Spinal cord (tissue), 10 donors: ENCODE measurements at places on chromosomes 4 and X.
A peak's percentile ranks its signal among the peaks of the same experiment; 100 is the strongest.

GRCh38 chr4:188411805-188412204 lies 272.6 kb downstream of the TRIML1 start:
- no peak for DNase-seq

DNA sequence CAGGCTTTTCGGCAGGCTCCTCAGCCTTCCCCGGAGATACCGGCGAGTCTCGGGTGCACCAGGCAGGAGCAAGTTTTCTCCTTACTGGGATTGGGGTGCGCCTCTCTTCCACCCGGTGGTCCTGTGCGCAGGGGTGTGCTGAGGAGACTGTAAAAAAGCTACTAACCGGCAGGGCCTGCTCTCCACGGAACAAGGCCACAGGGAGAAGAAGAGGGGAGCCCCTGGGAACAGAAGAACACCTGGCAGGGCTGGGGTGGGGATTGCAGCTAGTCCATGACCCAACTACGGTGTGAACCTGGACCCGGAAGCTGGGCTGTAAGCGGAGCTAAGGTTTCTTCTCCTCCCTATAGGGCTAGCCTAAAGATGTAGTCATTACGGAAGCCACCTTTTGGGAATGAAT lies 17.7 kb upstream of the ZIC3 start:
- no peak for DNase-seq

GRCh38 chr4:8391972-8392371 lies 48.6 kb downstream of the ACOX3 start:
- DNase-seq, result no peak

DNA sequence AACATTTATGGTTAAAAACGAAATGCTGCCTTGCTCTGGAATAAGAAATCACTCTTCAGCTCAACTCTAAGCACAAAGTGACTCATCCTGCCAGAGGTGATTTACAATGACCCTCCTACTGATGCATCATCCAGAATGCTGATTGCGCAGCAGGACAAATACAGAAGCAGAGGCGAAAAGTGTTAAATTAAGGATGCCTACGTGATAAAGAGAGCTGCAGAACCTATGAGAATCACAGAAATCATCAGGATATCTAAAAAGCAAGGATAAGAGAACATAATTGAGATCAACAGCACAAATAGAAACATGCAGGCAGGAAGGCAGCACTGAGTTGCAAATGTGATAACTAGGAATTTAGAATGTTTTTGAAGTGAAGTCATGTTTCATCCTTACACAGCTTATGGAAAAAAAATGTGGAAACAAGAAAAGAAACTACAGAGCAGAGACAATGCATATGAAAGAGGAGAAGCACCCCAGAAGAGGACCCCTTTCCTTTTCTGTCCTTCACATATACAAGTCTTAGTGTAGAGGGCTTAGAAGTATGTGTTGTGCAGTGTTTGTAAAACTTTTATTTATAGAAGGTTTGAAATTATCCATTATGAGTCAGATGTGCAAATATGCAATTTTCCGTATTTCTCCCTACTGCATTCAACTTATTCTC lies 188.4 kb downstream of the SLC7A11 start:
- DNase-seq, result no peak

- DNase-seq, result no peak
Measured at GRCh38 chr4:13933191-13933590, 305.7 kb upstream of the BOD1L1 start.

DNA sequence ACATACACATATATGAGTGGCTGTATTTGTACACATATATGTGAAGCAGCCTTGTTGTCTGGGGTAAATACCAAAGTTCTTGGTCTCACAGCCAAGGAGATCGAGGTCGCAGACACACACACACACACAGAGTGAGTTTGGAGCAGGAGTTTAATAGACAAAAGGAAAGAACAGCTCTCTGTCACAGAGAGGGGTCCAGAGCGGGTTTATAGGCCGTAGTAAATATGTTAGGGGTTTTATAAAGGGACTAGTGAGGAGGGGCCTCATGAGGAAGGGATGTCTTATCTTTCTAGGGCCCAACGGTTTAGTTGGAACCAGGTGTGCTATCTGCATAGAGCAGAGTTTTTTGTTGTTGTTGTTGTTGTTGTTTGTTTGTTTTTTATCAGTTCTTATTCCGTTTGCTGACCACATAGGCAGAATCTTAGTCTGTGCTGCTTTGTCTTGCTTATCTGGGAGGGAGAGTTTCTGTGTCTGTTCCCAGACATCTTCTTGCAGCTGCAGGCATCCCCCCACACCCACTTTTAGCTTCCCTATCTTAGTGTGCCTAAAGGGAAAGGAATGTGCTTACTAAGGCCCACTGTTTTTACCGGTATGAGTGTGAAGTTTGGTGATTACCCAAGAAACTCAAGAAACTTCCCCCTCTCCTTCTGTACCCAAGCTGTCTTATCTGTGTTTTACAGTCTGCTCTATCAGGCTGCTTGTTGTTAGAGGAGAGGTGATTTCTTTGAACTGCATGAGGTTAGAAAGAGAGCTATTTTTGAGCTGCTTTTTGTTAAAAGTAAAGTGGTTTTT lies 91.9 kb downstream of the TENT5D start:
- no peak for DNase-seq

DNA sequence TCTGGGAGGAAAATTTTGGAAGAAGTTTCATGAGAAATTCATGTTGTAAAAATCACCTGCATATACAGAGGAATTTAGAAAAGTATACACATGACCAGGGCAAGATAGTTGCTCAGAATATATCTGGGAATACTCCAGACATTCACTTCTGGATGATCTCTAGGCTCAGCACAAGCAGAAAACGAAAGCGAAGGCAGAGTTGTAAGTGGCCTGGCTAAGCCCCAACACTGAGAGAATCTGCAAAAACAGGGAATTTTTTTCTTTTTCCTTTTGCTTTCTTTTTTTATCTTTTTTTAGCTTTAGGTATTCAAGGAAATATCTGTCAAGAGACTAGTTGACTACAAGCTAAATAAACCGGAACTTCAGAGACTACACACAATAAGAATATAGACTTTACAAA lies 207.2 kb downstream of the FGF13 start:
- DNase-seq, result no peak

DNA sequence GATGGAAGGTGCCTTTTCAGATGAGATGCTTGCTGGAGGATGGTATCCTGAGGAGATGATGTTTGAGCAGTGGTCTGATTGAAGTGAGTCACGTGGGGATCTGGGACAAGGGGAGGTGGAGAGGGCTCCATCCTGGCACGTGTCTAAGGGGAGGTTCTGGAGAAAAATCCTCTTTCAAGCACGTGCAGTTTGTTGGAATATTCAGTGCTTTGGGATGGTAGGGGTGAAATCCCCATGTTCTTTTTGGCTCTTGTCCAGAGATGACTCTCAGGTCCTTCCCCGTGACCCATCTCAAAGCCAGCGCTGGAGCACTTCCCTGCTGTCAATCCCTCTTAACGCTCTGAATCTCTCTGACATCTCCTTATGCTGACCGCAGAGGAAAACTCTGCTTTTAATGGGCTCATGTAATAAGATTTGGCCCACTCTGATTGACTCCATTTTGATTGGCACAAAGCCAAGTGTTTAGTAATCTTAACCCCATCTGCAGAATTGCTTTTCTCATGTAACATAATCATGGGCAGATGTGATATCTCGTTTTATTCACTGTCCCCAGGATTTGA lies 10.8 kb upstream of the KLKB1 start:
- DNase-seq, result peak; percentile 47

GRCh38 chr4:113823291-113823659 lies 61.7 kb upstream of the CAMK2D start:
- no peak for DNase-seq

GRCh38 chrX:54695816-54696487 lies 102.1 kb downstream of the ITIH6 start:
- no peak for DNase-seq

GRCh38 chr4:184838249-184839074 lies 12.7 kb upstream of the ACSL1 start:
- no peak for DNase-seq

DNA sequence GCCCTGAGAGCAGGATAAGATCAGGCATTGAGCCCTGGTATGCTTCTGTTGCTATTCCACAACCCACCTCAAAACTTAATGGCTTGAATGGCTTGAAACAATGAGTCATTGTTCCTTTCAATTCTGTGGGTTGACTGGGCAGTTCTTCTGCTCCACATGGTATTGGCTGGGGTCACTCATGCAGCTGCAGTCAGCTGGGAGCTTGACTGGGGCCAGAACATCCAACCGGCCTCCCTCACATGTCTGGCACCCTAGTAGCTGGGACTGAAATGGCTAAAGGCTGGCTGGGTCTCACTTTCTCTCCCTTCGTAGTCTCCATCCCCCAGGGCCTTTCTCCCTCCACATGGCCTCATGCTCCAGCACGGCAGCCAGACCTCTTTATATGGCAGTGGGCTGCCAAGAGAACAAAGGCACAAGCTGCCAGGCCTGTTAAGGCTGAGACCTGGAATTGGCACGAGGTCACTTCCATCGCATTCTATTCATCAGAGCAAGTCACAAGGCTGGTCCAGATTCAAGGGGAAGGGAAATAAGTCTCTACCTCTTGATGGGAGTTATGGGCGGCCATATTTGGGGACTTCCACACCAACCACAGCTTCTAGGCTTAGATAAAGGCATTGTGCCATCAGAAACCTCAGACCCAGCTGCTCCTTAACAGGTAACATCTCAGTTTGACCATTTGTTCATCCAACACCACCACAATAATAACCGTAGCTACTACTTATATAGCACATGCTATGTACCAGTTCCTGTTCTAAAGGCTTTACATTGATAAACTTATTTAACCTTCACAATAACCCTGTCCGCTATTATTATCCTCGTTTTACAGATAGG lies 159.7 kb upstream of the ATP6AP2 start:
- no peak for DNase-seq

- no peak for DNase-seq
Measured at GRCh38 chrX:150680974-150681373, 12.2 kb upstream of the MTMR1 start.

- no peak for DNase-seq
Measured at GRCh38 chrX:149010853-149011224, 494.3 kb downstream of the IDS start.

DNA sequence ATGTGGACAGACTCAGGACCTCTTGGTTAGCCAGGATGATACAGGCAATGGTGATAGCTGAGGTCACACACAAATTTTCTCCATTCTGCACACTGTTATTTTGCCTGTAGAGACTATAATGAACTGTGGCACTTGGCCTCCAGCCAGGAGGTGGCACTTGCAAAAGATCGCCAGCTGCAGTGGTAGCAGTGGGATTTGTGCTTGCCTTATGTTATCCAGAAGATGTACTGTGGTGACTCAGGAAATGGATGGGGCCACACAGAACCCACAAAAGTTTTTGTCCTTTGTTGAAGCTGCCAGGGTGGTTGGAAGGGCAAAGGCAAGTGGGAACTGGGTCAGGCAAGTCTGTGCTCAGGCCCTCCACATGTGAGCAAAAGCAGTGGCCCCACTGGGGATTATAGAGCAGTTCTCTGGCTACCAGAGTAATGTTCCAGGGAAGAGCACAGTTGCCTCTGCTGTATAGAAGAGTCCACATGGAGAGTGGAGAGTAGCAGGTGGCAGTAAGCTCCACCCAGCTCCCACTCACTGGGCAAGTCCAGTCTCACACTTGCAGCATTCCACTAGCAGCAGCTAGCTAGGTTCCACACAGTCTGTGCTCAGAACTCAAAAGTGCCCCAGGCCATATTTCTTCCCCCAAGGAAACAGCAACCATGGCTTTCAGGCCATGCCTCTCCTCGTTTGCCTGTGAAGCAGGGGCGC lies 5.9 kb upstream of the C4orf17 start:
- DNase-seq, result peak; percentile 5

DNA sequence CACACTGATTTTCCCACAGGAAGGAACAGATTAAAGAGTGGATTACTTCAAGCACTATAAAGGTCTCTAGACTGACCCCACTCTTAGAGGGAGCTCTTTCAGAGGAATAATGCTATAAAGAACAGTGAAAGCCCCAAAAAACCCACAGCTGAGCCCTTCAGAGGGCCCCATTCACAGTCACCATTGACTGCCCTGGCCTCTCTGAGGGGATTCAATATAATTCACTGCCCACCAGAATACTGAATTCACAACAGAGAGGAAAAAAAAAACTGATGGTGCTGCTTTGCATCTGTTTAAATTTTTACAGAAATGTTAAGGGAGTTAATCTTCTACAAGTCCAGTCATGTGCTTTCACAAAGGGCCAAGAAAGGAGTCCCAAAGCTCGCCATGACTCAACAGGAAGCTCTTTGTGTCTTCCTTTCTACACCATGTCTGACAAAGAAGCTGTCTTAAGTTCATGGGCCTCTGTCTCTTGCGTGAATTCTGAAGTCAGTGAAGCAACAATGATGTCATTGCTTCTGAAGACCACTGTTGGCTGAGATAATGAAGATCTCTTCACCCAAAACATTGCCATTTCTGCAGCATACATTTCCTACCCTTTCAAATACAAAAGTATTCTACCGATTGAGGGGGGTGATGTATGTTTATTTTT lies 174.9 kb downstream of the ADAMTS3 start:
- no peak for DNase-seq

DNA sequence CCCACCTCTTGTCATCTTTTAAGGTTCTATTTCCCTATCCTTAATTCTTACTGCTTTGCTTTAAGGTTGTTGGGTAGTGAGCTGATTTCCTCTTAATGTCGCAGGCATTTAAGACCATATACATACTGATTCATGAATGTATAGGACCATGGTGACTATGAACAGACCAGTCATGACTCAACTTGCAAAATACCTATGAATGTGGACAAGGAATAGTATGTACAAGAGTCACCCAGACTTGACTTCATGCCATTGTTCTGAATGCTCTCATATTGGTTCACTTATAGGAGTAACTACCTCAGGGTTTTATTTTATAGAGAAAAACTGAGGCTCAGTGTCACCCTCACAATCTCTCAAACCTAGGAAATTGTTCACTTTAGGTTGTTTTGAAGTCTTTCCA lies 44.3 kb downstream of the CCNG2 start:
- DNase-seq, result no peak

- DNase-seq, result no peak
Measured at GRCh38 chrX:96909291-96909690, 25.6 kb downstream of the RPA4 start.

GRCh38 chr4:67751260-67751659 lies 2.9 kb downstream of the GNRHR start:
- DNase-seq, result no peak

- no peak for DNase-seq
Measured at GRCh38 chrX:68895778-68896177, 67.0 kb downstream of the EFNB1 start.

GRCh38 chr4:67907650-67908049 lies 23.8 kb upstream of the TMPRSS11D start:
- no peak for DNase-seq

GRCh38 chr4:108068442-108068841 lies 78.8 kb downstream of the HADH start:
- DNase-seq, result no peak

- no peak for DNase-seq
Measured at GRCh38 chrX:23729214-23729613, 13.9 kb downstream of the ACOT9 start.

GRCh38 chr4:84733343-84734033 lies 150.6 kb downstream of the CDS1 start:
- DNase-seq, result no peak

DNA sequence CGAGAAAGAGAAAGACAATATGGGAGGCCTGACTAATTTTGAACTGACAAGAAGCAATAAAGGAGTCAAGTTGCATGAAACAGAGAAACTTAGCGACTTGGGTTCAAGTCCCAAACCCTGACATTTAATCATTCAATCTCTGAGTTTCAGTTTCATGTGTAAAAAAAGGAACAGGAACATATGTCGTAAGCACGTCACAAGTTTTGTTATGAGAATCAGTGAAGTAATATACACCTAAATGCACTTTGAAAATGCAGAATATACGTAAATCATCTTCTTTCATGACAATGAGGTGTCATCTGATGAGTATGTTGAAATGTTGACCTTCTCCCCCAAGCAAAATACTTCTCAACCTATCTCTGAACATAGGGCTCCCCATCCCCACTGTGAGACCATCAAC lies 10.4 kb downstream of the ACOT9 start:
- no peak for DNase-seq
